ENCODE measurements at places on chromosomes 12 and 14.

GRCh38 chr14:96698960-96699539 lies 98.1 kb upstream of the VRK1 start:
- no peak for DNase-seq

DNA sequence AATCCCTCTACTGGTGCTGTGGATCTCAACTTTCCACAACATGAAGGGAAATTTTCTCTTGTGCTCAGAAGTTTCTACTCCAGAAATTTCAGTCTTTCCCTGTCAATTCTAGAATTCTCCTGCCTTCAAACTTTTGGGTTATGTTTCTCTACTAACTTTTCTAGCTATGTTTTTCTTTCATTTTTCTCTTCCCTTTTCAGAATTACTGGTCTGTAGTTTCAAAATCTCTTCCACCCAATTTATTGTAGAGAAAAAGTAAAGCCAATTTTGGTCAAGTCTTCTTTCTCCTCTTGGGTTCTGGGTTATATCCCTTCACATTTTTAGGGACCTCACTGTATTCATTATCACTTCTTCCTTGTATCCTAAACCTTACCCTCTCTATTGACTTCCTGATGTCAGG lies 18.9 kb downstream of the CNTN1 start:
- no peak for DNase-seq

DNA sequence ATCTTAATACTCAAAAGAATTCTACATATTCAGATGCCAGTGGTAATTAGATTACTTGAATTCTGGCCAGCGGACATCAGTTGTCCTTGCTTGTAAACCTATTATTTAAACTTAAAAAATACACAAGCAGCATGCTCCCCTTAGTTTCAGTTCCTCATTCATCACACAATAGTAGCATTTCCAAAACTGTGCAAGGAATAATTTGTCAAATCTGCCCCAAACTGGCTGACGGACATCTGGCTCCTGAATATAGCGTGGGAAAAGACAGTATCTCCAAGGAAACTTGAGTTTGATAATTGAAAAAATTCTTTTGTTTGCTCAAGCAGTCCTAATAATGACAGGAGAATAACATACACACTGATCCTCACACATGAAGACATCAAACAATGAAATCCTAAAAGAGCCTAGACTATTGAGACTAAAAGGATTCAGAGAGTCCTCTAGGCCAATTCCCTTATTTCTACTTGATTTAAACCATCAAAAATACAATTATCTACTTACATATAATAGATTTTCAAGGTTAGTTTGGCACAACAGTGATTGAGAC lies 90.4 kb downstream of the KIF21A start:
- DNase-seq, result no peak

DNA sequence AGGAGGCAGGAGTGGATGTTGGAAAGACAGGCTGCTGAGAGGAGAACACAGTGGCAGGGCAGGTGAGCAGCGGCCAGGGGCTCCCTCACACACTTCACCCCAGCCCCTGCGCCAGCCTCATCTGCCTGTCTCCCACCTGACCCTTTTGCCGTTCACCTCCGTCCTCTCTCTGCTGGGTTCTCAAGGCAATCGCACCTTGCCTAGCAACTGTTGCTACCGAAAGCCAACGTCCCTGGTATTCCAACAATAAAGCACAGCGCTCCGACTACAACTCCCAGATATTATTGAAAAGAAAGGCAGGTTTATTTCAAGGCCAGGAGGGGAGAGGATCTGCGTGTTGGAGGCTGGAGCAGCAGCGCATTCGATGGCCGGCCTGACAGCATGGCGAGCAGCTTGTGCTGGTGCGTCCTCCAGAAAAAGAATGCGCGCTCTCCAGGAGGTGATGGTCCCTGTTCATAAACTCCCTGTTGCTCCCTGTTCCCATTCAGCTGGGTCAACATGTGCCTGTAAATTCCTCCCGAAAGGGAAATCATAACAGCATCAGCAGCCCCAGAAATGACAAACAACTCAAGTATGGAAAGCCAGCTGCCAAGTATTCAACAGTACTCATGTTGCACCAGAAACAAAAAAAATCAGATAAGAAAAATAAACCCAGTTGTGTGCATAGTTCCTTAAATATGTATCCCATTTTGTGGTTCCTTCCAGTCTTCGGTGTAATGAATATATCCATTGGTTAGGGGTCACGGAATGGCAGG lies 153.0 kb upstream of the DIO3 start:
- no peak for DNase-seq

DNA sequence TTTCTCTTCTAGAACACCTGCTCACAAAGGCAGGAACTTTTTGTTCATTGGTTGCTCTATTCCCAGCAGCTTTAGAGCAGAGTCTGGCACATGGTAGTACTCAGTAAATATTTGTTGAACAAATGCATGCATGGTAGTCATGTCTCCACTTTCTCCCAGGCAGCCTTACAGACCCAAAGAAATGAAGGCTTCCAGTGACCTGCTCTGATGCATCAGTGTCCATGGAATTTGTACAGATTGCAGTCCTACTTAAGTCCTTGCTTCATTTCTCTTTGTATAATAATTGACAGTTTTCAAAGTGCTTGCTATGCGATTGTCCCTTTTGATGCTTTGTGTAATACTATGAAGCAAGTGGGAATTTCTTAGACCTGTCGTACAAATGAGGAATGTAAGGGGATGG lies 119.6 kb downstream of the DERA start:
- no peak for DNase-seq

DNA sequence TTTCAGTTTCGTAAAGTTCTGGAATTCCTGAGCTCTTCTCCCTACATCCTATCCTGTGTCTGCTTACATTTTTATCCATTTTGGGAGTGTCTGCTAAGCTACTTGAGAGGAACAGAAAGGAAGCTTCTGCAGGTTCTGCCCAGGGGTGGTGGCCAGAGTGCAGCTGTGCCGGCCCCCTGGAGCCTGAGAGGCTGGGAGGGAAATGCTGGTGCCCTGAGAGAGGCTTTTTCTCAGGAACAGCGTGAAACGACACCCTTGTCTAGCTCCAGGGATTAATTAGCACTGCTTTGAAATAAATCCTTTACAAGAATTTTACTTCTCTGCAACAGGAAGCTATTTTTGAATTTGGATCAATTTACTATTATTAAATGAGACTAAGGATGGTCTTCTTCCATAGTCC lies 165.4 kb downstream of the SLC15A5 start:
- no peak for DNase-seq

- DNase-seq, result no peak
Measured at GRCh38 chr12:58588770-58589169, 331.5 kb downstream of the LRIG3 start.

DNA sequence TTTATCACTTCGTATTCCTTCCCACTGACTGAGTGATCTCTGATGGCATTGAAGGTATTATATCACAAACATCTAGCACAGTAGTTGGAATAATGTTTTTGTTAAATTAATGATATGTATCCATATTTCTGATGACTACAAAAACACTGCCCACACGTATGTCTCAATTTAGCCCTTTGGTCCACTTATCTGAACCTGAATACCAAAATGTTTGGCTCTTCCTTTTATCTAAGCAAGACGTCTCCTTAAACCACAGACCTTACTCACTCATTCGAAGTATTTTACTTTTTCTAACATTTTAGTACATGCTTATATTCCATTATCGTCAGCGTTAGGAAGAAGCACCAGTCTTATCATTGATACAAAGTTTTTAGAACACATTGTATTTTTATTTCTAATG lies 126.4 kb downstream of the PIK3C2G start:
- DNase-seq, result no peak

GRCh38 chr12:106722837-106723236 lies 51.6 kb upstream of the RIC8B start:
- DNase-seq, result no peak

- DNase-seq, result no peak
Measured at GRCh38 chr14:29717901-29718300, 209.7 kb downstream of the PRKD1 start.

- DNase-seq, result no peak
Measured at GRCh38 chr12:53082637-53083175, 3.5 kb upstream of the SPRYD3 start.

GRCh38 chr14:59918824-59919569 lies 947 bp upstream of the LRRC9 start:
- no peak for DNase-seq

- no peak for DNase-seq
Measured at GRCh38 chr14:24135584-24135833, 485 bp upstream of the PSME1 start.

DNA sequence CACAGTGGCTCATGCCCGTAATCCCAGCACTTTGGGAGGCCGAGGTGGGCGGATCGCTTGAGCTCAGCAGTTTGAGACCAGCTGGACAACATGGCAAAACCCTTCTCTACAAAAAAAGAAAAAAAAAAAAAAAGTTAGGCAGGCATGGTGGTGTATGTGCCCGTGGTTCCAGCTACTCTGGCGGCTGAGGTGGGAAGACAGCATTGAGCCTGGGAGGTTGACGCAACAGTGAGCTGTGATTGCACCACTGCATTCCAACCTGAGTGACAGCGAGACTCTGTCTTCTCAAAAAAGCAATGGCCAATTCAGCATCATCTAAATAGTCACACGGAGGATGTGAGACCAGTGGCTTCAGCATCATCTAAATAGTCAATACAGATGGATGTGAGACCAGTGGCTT lies 10.4 kb upstream of the SAMD4A start:
- no peak for DNase-seq

DNA sequence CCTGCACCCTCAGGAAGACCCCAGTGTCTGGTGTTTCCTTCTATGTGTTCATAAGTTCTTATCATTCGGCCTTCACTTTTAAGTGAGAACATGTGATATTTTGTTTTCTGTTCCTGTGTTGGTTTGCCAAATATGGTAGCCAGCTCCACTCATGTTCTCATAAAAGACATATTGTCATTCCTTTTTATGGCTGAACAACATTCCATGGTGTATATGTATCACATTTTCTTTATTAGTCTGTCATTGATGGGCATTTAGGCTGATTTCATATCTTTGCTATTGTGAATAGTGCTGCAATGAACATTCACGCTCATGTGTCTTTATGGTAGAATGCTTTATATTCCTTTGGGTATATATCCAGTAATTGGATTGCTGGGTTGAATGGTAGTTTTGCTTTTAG lies 645.1 kb downstream of the SLC16A7 start:
- DNase-seq, result no peak

GRCh38 chr14:26866721-26867120 lies 268.9 kb upstream of the NOVA1 start:
- no peak for DNase-seq

- DNase-seq, result no peak
Measured at GRCh38 chr14:87233266-87233665, 759.7 kb downstream of the GALC start.

GRCh38 chr14:76917158-76917596 lies 91.0 kb downstream of the LRRC74A start:
- DNase-seq, result no peak

GRCh38 chr12:26870491-26871419 lies 37.8 kb upstream of the ITPR2 start:
- DNase-seq, result no peak

DNA sequence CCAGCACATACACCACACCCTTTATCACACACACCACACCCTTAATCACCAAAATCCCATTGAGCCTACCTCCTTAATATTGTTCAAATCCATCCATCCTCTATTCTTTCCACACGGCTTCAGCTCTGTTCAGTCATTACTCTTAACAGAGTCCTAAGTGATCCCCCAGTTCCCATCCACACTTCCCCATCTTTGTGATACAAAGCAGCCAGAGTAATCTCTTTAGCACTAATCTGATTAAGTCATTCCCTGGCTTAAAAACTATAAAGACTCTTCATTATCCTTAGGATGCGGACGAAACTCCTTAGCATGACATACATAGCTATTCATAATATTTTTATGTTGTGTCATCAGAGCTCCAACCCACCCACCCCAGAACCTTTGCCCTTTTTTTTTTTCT lies 14.7 kb upstream of the MFAP5 start:
- no peak for DNase-seq

DNA sequence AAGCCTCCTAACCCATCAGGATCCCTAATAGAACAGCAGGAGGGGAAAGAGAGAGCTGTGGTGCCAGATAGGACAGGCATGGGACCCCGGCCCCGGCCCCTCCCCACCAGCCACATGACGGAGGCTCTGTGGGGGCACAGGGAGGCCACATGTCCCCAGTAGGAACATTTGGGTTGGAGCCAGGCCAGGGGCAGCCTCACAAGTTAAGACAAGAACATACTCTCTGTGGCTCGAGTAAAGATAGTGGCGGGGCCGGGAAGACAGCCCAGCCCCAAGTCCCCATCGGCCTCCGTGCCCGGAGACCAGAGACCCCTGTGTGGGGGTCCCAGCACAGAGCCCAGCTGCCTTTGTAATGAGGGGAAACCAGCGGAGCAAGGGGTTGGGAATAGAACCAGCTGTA lies 78.6 kb upstream of the GALNT9 start:
- DNase-seq, result no peak

GRCh38 chr14:50230701-50231474 lies 490 bp downstream of the SOS2 start:
- peak; percentile 8 for DNase-seq
